Posterior vena cava (tissue), 2 donors: ENCODE measurements at places on chromosomes 2 and 18. TPM values are rescaled to one million over a fixed set of nuclear protein-coding genes. Genes with fewer than 3 reads are reported as not detected.

DNA sequence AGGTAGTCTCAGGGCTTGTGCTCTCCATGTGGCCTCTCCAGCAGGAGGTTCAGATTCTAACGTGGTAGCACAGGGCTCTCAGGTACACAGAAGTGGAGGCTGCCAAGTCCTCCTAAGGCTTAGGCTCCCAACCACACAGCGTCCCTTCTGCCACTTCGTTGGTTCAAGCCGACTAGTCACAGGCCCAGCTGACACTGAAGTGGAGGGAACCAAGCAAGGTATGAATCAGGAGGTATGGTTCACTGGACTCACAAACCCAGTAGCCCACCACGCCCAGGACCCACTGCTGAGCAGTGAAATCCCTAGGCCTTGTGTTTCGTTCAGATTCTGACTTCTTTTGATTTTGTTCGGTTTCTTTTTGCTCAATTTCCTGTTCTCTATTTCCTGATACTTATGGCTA, 46.0 kb upstream of the SEC11C start:
- DNase-seq = no peak

GRCh38 chr18:73235491-73235890, 367.7 kb upstream of the NETO1 start:
- no peak for DNase-seq

RAB27B gene
- 1.2 TPM for total RNA-seq

- DNase-seq = no peak
Measured at GRCh38 chr2:13583609-13584008, 866.9 kb downstream of the TRIB2 start.

NEB gene
- 1.8 TPM for total RNA-seq

CCDC121 gene
- total RNA-seq = 4.3 TPM
